Activated T-cell treated with anti-CD3 and anti-CD28 coated beads, Interleukin-2, amount 50 U/mL, for 72 hours (primary cell): ENCODE measurements at places on chromosomes 13 and 19. TPM values are rescaled to one million over a fixed set of nuclear protein-coding genes. Genes with fewer than 3 reads are reported as not detected.

The OSCAR gene
- 1.1 TPM for total RNA-seq

The APOC4 gene
- total RNA-seq = not detected

The PCDH17 gene
- total RNA-seq = not detected

The LILRB5 gene
- 0.12 TPM for total RNA-seq

The FLT3 gene
- 0.09 TPM for total RNA-seq

The MEF2B gene
- total RNA-seq = 6.4 TPM

The NBEA gene
- 0.62 TPM for total RNA-seq

The CLEC17A gene
- total RNA-seq = 0.46 TPM

The TUBA3C gene
- total RNA-seq = not detected

The CGB1 gene
- total RNA-seq = not detected

DNA sequence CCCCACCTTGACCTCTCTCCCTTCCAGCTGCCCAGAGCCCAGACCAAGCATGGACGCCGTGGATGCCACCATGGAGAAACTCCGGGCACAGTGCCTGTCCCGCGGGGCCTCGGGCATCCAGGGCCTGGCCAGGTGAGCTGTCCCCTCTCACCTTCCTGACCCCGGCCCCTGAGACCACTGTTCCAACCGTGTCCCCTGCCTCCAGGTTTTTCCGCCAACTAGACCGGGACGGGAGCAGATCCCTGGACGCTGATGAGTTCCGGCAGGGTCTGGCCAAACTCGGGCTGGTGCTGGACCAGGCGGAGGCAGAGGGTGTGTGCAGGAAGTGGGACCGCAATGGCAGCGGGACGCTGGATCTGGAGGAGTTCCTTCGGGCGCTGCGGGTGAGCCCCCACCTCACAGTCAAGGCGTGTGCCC lies 312 bp downstream of the CAPS start:
- DNase-seq = no peak

- no peak for DNase-seq
Measured at GRCh38 chr13:85332615-85333014, 466.6 kb downstream of the SLITRK6 start.

DNA sequence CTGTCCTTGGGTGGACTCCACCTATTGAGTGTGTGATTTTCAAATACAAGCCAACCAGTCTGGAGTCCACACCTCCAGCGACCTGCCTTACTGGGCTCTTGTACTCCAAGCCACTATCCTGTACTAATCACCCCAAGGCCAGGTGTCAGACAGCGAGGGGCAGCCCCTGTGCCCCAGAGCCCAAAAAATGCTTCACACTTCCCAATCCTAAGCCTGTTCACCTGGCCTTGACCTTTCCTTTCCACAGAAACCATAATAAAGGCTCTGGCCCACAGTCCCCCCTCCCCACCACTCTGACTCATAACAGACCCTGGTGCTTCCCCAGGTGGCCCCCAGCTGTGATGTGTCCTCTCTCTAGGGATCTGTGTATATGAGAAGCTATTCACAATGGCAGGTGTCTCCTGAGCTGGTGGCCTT lies 3.9 kb downstream of the CD209 start:
- peak; percentile 8 for DNase-seq

- DNase-seq = no peak
Measured at GRCh38 chr13:57302604-57303003, 135.6 kb downstream of the PRR20E start.

DNA sequence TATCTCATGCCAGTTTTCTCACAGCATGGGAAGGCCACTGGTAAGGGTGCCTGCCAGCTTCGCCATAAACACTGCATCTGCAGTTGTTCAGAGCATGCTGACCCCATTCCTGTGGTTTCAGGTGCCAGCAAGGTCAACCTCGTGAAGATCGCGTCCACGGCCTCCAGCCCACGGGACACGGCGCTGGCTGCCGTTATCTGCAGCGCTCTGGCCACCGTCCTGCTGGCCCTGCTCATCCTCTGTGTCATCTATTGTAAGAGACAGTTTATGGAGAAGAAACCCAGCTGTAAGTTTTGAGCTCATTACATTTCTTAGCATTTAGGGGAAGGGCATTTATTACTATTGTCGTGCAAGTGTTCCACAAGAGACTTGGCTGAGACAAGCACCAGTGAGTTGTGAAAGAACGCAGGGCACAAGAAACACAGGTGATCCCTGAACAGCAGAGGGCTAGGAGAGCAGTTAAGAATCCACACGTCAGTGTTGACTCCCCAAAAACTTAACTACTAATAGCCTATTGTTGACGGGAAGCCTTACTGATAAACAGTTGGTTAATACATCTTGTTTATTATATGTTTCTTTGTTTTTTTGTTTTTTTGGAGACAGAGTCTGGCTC lies 88.8 kb downstream of the TNFRSF19 start:
- DNase-seq = no peak

DNA sequence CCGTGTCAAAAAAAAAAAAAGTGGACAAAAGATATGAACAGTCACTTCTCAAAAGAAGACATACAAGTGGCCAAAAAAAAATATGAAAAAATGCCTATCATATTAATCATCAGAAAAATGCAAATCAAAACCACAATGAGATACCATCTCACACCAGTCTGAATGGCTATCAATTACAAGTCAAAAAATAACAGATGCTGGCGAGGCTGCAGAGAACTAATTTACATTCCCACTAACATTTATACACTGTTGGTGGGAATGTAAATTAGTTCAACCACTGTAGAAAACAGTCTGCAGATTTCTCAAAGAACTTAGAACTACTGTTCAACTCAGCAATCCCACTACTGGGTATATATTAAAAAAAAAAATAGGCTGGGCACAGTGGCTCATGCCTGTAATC lies 26.5 kb upstream of the FOXO1 start:
- no peak for DNase-seq

DNA sequence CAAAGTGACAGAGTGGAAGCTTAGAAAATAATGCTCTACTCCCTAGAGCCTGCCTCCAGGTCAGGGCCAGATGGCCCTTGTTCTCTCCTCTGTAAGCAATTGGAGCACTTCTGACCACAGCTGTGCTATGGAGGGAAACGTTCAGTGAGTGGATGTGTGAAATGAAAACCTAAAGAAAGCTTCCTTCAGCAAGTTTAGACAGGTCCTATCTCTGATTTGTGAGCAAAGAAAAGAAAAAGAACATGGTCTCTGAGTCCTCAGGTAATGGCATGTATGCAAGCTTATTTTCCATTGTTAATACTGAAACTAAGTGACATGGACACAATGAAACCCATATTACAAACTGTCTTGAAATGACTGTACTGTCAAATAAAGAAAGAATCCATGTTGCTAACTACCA lies 1486.8 kb downstream of the EFNB2 start:
- no peak for DNase-seq

GRCh38 chr13:83895994-83896580 lies 13.8 kb upstream of the SLITRK1 start:
- no peak for DNase-seq

DNA sequence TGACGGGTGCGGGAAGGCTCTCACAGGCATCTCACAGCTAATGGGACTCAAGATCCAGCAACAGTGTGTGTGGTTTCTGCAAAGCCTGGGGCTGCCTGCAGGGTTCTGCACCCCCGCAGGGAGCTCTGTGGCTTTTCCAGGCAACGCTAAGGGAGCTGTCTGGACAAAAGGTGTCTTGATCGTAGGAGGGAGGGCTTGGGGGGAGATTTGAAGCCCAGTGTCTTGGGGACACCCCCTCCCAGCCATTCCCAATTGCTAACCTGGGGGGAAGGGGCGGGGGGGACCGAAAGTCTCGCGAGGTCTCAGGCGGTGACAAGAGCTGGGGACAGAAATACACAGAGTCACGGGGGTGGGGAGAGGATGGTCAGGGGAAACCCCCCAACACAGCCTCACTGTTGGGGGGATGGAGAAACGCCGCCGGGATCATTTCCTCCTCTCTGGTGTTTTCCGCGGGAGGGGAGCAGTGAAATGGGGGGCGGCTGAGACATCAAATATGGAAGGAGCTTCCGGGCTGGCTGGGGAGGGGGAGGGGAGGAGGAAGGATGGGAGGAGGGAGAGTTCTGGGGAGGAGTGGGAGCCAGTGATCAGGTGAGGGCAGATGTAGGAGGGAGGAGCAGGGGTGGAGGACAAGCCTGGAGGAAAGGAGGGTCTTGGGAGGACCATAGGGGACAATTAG lies 13.3 kb downstream of the KCNC3 start:
- DNase-seq = peak; percentile 44

GRCh38 chr13:75787249-75787928 lies 151.3 kb downstream of the LMO7 start:
- DNase-seq = no peak

GRCh38 chr19:1256646-1257474 lies 8.5 kb downstream of the MIDN start:
- DNase-seq = no peak

- DNase-seq = no peak
Measured at GRCh38 chr19:1244693-1245451, 3.3 kb downstream of the ATP5F1D start.

GRCh38 chr13:75312884-75313520 lies 169.0 kb downstream of the TBC1D4 start:
- DNase-seq = peak; percentile 77

DNA sequence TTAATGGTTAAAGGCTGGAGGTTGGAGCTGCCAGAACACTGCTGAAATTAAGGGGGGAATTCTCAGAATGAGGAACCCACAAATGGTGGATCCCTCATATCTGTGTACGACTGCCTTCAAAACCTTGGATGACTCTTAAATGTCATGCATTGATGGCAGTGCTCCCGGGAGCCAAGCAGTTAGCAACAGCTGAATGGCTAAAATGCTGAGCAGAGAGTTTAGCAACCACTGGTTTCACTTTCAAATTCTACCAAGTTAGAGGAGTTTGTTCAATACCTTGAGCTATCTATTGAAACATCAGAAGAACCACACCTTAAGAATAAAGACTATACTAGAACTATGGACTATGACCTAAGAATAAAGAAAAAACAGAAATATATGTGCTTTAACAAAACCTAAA lies 41.4 kb downstream of the UQCRFS1 start:
- DNase-seq = no peak

DNA sequence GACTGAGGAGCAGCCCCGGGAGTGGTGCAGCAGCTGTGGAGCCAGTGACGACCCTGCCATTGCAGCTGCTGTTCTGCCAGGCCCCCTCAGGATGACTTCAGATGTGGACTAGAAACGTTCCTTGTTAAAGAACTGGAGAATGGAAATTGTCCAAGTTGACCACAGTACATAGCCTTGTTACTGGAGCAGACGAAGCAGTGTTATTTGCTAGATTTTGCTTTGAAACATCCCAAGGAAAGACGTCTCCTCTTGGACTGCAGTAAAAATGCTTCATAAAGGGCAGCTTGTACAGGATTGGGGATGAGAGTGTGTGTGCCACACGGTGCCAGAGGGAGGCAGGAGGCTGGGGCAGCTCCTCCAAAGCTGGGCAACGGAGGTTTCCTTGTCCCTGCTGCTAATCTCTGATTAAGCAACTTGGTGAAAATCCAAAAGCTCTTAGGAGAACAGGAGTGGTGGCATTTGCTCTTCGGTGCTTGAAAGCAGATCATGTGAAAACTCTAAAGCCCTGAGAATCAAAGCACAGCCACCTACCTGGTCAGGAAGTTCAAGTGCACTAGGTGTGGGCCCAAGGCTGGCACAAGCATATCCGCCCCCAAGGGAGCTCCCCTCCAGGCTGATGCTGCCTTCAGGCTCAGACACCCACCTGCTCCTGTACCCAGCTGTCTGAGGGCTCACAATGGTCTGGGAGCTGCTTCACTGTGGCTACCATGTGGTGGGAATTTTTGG lies 34.5 kb downstream of the SHISA2 start:
- no peak for DNase-seq

DNA sequence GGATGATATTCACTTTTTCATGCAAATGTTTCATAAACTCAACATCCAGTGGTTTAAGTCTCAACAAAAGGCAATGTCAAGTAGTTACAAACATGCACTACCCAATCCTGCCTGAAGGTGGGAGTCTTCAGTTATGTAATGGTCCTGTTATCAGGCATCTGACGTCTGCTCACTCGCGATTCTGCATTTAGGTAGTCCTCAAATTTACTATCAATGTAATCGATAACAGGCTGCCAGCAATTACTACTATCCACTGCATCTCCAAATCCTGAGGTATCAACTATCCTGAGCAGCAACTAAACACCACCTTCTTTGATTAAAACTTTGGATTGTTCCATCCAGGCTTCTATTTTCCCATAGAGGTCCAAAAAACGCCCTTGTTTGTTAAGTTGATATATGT lies 51.2 kb downstream of the NLRP12 start:
- DNase-seq = peak; percentile 38

DNA sequence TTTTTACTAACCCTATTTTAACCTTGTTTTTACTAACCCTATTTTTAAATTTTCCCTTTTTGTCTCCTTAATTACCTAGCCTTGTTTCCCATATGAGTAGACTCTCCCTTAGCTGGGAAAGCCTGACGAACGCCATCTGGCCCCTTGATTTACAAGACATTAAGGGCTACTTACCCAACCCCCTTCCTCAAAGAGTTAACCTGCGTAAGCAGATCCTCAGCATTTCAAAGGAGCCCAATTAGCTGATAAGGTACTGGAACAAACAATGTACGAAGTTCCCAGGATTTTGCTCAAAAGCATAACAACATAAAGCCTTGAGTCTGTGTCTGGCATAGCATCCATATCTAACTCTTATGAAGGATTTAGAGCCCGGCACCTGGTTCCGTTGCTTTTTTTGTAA lies 4.7 kb upstream of the MVB12A start:
- DNase-seq = no peak

DNA sequence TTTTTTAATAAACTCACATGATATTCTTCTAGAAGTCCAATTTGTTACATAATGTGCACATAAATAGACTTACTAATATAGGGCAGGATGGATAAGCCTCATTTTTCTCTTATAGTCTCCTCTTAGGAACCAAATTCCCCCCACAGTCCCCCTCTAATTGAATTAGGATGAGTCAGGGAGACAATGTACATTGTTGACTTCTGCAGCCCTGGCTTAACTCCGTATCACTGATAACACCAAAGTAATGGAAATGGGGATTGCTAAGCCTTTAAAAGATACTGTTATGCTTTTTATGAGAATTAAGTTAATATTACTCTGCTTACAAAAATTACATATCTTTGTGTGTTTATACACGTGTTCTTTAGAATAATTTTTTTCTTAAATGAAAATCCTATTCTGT lies 5.1 kb upstream of the PCDH9 start:
- no peak for DNase-seq

DNA sequence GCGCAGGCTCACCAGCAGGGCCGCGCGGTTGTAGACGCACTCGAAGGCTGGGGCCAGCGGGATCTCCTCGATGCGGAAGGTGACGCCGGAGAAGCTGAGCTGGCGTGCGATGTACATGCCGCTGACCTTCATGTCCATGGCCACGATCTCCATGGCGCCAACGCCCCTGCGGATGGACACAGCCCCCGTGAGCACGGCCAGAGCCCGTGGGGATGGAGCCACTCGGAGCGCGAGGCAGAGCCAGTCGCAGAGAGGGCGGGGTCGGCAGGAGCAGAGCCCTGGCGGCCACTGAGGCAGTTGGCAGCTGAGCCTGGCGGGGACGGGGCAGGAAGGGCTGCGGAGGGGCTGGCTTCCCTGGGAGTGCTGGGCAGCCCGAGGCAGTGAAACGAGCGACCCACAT lies 15.2 kb downstream of the GPX4 start:
- DNase-seq = no peak

- DNase-seq = no peak
Measured at GRCh38 chr13:36815062-36815461, 4.0 kb upstream of the RFXAP start.
